HCEC 1CT (cell line): ENCODE measurements at places on chromosomes 2 and 18.
A peak's percentile ranks its signal among the peaks of the same experiment; 100 is the strongest.

DNA sequence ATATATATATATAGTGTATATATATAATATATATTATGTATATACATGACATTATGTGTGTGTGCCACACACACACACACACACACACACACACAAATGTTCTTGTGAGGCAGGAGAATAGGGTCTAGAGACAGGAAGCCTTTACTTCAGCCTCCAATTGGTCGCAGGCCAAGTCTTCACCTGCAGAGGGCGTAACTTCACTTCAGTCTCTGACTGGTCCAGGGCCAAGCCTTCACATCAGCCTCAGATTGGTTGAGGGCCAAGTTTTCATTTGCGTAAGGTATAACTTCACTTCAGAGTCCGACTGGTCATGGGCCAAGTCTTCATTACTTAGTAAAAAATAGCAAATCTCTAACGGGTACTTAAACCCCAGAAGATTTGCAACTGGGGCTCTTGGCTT is 13.2 kb upstream of the SS18 start:
- DNase-seq = no peak

DNA sequence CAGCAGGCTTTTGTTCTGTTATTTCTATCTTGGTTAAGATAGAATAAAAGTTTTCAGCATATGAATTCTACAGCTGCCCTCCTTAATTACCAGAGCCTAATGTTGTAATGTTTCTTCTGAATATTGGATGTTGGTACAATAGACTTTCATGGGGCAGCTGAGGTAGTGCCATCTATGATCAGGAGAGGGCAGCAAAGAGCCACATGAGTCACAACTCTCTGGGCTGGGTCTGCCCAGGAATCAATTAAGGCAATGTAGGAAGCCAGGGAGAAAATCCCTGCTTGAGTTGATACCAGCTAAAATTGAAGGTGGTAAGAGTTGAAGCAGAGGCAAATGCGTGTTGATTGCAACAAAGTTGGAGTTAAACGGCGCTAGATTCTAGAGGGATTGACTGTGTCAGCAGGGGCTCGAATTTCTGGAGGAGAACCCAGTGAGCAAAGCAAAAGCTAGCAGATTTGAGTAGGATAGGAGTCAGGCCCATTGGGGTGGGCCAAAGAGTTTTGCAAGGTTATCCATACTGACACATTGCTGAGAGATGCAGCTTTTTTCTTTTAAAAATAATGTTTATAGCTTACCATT is 10.6 kb upstream of the MC5R start:
- DNase-seq = peak; percentile 12

GRCh38 chr2:222837643-222838056 is 23.2 kb upstream of the ACSL3 start:
- DNase-seq = peak; percentile 76

DNA sequence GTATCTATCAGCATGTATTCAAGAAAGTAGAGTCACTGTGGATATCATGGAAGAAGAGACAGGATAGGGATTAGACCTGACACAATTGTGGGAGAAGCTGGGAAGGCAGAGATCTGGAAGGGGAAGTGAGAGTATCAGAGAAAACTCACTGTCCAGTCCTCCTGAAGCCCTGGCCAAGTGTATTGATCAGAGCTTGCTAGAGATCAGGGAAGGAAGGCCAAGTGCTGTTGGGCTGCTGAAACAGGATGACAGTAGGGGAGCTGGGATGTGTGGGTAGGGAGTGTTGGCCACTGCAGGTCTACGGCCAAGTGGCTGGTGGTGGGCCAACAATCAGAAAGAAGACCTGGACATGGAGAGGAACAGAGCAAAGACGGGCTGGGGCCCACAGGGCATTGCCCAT is 26.3 kb upstream of the TTR start:
- no peak for DNase-seq

DNA sequence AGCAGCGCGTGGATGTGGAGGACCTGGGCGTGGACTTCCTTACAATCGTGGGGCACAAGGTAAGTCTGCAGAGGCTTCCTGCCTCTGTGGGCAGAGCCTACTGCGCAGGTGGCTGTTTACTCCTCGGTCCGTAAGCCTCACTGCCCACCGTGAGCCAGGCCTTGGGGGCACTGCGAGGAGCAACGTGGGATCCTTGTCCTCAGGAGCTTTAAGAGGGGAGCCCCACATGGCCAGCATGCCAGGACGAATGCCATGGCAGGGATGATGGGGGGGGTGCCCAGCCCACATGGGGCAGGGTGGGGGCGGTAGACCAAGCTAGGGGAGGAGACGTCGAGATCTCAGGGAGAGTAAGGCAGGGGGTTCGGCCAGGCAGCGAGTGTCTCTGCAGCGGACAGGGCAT is 18.0 kb upstream of the ESPNL start:
- no peak for DNase-seq

GRCh38 chr18:36335476-36336279 is 38.2 kb downstream of the FHOD3 start:
- peak; percentile 11 for DNase-seq

- no peak for DNase-seq
Observed at GRCh38 chr2:105309147-105309545, 20.4 kb downstream of the TGFBRAP1 start.

DNA sequence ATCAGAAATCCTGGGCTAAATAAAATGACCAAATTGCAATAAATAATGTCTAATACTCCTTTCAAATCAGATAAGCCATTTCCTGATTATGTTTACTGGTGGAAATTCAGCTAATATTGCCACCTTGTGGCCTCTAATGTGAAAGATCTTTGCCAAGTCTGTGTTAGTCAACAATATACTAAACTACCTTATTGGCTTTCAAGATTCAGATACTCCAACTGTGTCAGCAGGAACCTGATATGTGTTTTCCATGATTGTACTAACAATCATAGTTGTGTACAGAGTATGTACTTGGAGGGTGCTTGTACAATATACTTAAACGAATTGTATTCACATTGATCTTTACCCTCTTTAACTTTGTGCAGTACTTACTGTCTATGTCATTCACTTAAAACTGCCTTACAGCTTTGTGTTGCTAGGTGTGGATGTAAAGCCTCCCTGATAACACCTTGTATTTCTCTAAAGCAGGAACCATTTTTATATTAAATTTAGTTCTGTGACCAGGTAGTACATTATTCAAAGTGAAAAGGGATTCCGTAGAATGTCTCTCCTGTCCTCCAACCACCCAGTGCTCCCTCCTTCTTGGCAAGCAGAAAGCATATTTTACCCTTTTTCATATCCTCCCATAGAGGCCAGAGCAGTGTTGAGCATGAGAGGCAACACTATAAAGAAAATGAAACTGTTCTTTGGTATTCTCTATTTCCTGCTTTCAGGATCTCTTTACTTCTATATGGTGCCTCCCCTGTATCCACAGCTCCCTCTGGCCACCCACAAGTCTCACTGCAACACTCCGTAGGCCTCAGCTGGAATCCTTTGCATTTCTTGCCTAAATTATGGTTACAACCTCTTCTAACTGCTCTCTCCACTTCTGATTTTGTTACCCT is 75.2 kb upstream of the C2orf15 start:
- peak; percentile 59 for DNase-seq

- no peak for DNase-seq
Observed at GRCh38 chr18:79422022-79422782, 26.5 kb downstream of the NFATC1 start.

- DNase-seq = no peak
Observed at GRCh38 chr2:240223631-240224030, 83.2 kb upstream of the OTOS start.

DNA sequence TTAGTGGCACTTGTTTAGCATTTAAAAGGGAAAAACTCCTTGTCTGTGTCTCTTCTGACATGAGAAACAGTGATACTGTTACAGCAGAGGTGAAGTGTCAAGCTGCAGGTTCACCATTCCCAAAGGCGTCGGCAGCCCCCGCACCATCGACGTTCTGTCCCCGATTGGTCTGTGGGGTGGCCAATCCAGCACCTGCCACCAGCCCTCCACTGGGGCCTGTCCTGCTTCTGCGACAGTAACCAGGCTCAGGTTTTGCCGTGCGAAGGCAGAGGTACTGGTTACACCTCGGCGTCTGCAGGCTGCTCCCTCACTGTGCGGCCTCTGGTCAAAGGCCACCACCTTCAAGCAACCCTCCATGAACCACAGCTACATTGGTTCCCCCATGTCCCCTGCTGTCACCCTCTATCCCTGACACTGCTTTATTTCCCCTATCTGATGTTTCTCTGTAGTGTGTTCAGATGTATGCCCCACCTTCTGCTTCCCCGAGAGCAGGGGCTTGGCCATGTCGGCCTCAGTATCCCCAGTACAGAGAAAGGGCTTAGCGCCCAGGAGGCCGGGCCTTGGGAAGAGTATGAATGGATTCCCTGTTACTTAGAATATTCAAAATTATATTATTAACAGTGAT is 8.6 kb upstream of the ESPNL start:
- no peak for DNase-seq

DNA sequence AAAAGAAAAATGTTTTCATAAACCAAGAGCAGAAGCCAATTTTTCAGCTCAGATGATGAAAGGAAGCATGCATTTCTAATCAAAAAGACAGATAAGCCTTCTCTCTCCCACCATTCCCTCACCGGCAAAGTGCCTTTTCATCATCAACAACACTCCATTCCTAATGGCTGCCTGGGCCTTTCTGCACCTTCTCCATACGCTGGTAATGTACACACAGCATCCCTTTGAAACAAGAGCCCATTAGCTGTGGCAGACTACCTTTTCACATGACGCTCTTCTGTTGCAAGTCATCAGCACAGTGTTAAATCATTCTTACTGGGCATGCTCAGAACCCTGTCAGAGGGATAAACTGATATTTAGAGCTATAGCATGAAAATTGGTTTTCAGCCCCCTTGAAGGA is 408.9 kb downstream of the MEIS1 start:
- DNase-seq = no peak

GRCh38 chr2:224934526-224935188 is 107.6 kb downstream of the DOCK10 start:
- DNase-seq = no peak

DNA sequence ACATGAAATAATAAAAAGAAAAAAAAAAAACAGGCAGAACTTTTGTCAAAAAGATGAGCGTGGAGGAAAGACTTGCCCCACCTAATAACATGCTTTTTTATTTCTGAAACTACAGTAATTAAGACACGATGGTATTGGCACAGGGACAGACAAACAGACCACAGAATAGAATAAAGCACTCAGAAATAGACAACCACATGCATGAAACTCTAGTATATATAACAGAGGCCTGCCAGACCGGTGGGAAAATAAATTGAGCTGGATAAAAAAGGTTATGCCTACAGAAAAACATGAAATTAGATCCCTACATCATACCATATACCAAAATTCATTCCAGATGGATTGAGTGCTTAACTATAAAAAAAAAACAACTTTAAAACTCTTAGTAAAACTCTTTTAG is 163.1 kb downstream of the NRP2 start:
- DNase-seq = no peak

GRCh38 chr18:78138983-78139496 is 840.6 kb upstream of the SALL3 start:
- no peak for DNase-seq

- peak; percentile 17 for DNase-seq
Observed at GRCh38 chr2:1613731-1614354, 130.5 kb downstream of the PXDN start.
